Activated naive CD8-positive, alpha-beta T cell treated with anti-CD3 and anti-CD28 coated beads, Interleukin-2, amount 50 U/mL, for 24 hours (primary cell): ENCODE measurements at places on chromosomes 2 and 18.

DNA sequence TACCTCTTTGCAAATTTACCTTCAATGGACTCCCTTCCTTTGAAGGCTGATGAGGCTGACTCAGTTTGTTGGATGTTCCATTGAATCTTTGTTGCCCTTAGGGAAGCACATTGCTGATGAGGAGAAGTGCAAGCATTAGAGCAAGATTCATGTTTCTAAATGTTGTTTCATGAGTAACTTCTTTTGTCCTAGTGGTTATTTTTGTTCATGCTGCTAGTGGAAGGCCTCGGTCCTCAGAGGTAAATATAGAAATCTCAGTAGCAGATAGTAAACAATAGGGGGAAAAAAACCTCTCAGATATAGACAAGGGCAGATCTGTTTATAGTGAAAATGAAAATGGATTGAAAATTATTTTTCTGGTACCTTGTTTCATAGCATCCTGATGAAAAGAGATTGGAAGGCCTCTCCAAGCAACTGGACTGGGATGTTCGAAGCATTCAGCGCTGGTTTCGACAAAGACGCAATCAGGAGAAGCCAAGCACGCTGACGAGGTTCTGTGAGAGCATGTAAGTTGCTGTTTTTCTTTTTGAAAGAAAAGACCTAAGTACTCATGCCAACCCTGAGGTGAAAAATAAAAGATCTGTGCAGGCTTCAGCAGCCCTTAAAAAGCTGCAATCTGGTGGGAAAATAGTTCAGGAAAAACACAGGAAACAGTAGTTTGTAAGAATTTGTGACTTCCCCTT is 104.9 kb downstream of the CERS6 start:
- DNase-seq = no peak

DNA sequence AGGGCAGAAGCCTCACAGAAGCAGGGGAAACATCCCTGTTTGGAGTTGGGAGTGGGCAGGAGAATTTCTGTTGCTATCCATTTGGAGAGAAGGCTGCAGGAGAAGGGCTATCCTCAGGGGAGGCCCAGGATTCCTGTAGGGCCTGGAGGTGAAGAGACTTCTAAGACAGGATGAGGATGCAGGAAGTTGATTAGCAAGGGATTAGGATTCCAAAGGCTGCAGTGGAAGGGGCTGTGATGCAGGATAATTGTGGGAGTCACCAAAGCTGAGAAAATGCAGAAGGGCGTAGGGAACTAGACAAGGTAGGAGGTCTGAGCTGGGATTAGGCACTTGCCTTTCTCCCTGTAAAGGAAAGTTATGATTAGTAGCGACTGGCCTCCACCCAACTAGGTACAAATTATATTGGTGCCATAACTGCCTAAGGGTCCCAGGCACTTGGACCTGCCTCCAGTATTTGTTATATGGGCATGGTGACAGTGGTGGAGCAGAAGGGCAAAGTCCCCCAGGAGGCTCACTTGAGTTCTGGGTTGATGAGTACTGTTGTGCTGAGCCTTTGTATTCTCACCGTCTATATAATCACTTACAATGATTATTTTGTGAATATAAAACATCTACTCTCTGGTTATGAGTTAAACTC is 96.4 kb upstream of the MSTN start:
- DNase-seq = no peak

DNA sequence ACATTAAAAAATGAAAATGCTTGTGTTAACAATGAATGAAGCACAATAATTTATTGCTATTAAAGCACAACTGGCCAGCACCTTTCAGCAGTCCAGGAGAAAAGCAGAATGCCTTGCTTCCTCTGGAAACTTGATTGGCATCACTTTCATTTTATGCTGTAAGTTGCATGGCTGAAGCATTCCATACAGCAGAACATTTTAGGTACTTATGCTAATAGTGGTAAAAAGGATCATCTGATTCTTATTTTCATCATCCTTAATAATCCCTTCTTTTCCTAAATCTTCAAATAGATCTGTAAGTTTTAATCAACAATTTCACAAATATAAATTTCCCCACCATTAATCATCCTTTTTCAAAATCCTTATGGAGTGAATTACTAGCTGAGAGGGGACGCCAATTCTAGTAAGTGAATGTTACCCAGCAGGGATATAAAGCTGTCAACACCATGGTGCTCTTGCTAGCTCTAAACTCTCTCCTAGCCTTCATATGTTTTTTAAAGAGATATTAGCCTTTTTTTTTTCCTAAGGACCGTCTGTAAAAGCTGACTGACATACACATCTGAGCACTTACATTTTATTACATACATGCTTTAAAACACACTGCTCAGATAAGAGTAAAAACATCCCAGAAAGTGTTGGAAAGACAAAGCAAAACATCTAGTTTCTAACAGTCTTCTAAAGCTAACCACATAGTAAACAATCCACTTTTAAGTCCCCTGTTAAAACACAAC is 5.3 kb downstream of the SATB2 start:
- no peak for DNase-seq

DNA sequence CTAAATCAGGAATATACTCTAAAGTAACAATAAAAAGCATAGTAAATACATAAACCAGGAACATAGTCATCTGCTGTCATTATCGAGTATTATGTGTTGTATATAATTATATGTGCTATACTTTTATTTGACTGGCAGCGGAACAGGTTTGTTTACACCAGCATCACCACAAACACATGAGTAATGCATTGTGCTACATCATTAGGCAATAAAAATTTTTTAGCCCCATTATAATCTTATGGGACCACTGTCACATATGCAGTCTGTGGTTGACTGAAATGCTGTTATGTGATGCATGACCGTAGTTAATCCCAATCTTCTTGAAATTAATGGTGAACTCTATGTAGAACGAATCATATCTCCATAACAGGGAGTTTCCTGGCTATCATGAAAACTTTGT is 136.7 kb upstream of the ZFP36L2 start:
- no peak for DNase-seq
